Lower leg skin (tissue), 4 donors: ENCODE measurements at places on chromosomes 3 and 15.
A peak's percentile ranks its signal among the peaks of the same experiment; 100 is the strongest.

DNA sequence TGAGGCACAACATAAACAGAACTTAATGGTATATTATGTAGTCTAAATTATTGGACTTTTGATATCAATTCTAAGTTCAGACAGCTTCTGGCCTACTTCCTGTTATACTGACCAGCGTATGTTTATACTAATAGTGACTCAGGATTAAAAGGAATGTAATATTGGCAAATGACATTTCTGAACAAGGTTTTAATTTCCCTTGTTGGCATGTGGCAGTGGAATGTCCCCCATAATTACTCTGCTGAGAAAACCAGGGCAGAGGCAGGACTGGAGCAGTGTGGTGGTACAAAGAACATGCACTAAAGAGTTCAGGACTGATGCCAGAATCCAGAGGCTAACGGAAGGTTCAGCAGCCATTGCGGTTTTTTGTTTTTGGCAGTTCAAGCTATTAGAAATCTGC, 184.0 kb downstream of the KCNAB1 start:
- DNase-seq: no peak

DNA sequence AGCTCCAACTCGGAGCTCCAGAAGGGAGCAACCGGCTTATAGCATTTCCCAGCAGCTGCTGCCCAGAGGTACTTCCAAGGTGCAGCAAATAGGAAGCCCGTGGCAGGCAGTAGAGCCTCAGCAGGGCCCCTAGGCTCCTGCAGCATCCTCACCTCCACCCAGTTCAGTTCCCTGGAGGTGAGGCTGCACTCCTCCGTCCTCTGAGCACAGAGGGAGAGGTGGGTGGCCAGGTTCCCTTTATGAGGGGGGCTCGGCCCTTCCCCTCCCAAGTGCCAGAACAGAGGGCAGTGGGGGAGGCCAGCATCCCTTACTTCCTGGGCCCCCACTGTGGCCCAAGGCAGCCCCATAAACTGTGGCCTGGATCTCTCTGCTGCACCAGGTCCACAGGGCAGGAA, 150.2 kb downstream of the ATP10A start:
- no peak for DNase-seq

- peak; percentile 94 for DNase-seq
Observed at GRCh38 chr3:13012221-13012691, 61.0 kb downstream of the IQSEC1 start.

DNA sequence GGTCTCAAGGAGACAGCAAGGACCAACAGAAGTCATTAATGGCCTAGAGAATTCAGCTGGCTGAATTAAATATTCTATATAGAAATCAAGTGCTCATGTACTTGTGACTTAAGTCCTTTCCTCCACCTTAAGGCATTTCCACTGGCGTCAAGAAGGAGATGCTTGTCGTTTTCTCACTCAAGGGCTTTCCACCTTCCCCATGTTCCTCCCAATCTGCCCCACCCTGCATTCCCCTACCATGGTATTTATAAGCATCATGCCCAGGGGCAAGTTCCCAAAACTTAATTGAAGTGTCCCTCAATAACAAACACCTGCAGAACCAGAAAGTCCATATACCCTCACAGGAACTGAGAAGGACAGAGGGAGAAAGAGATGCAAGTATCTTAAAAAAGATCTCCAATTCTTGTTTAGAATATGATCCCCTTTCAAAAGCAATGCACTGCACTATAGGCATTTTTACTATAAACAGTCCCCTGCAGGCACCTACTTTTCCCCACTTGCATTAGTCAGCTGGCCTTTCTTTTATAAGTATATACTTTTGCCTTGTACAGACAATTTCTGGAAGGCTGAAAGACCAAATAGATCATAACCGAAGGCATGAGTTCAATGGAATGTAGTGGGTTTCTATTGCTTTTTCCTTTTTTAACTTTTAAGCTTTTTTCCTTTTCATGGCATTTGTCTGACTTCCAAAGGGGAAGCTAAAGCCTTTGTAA, 29.6 kb downstream of the TMEM39A start:
- DNase-seq: no peak

DNA sequence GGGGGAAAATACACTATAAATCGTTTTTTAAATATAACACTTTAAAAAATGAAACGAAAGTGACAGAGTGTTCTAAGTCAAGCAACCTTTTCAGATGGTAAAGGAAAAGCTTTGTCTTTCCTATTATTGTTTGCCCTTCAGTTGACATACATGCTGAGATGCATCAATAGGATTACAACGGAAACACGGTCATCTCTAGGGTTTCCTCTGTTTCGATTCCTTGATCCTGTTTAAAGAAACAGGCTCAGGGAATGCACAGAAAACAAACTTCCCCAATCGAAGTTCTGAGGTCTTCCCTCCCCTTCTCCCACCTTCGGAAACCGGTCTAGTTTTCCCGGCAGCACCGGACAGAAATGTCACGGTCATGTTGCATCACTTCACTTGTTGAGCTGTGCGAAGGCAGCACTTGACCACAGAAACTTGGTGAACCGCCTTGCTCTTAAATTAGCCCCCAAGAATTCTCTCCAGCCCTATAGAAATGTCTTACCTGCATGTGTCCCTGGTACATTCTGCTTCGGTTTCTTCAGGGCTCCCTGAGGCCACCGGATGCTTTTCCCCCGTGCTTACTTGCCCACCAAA, 556 bp downstream of the PEX5L start:
- no peak for DNase-seq

DNA sequence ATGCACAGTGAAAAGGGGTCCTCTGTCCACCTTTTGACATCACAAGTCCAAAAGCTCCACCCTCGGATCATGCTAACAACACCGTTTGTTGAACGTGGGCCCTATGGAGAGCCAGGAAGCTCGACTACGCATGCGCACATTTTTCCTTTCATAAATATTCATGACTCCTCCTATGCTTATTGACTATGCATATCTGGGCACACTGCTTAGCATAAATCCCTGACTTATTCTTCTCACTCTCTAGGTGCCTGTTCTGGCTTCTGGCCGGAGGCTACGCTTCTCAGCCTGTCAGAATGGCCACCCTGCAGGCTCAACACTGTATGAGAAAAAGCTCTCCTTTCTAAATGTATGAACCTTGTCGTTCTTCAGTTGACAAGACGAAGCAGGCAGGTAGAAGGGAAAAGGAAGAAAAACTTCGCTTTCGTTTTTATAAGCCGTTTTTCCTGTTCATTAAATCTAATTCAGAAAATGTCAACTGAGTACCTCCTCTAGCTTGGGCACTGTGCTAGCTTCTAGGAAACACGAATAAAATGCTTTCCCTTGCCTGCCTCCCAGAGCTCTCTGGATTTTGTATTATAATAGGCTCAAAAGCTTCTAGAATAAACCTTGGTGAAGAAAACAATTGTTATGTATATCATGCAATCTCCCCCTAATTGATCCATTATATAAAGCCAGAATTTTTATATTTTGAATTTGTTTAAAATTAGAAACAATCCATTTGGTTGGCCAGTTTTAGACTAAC, 207.7 kb downstream of the ATP10A start:
- no peak for DNase-seq

DNA sequence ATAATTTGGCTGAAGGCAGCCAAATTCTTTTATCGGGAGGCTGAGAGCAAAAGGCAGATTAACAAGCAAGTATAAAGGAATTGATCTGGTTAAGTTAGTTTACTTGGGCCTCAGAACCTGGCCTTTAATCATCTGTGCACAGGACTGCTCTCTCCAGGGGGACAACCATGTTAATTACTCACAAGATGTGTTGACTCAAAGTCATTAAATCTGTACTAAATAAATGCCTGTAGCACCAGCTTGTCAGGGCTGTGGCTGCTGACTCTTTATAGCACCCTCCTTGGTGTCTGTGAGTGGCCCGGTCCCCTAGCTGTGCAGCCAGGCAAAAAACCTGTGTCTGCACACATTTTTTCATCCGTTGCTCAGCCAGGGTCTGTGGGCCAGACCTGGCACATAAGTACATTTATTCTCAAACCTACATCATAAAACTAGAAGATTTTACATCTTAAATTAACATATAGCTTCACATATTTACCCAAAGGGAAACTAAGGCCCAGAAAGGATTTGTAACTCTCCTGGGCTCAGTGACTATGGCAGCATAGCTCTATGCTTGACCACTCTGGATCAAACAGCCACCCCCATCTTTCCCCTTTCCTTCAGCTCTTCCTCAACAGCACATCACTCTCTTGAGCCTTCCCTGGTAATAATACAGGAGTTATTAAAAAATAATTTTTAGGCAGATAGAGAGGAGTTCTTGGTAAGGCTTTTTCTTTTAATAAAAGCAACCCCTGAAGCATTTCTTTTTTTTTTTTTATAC, 51.4 kb downstream of the NCEH1 start:
- no peak for DNase-seq

GRCh38 chr3:108096532-108097321, 5.9 kb upstream of the CD47 start:
- no peak for DNase-seq

DNA sequence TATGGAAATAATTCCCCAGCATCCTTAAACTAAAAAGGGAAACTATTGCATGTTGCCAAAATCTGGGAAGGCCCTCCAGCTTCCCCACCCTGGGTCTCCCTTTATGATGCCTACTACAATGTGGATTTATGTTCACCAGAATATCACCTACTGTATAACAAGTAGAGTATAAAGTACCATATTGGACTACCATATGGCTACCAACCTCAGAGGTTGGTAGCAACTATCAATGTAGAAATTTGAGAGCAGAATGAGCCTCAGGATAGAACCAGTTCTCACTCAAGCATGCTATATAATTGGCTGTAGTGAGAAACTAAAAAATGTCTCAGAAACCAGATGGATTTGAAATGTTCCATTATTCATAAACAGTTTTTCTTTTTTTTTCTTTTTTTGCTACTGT, 918.4 kb downstream of the MCTP2 start:
- DNase-seq: no peak
